ENCODE measurements at places on chromosomes 4 and X.

DNA sequence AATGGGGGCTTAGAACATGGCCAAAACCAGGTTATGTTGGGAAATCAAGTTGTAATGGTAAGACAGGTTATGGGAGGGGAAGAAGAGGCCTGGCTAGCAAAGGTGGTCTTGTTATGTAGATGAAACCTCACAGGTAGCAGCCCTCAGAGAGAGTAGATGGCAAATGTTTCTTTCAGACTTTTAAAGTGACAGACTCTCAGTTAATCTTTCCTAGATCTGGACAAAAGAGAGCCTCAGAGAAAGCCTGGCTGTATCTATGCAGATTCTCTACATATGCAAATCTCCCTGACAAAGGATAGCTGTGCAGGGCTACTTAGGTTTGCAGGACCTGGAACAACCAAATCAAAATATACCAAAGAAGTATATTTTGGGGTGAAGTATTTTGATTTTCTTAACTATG, 284.1 kb upstream of the AMOT start:
- DNase-seq: no peak

DNA sequence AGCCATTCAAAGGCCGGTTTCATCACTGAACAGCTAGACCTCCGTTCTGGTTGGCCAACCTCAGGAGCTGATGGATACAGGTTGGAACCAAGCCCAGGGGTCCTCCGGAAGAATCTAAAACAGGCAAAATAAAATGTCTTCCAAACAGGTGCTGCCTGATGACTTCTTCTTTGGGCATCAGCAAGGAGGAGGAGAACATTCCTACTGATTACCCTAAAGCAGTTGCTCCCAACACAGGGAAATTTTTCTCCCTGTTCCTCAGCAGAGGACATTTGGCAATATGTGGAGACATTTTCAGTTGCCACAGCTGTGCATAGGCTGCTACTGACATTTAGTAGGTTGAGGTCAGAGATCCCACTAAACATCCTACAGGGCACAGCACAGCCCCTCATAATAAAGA, 319.3 kb upstream of the PPARGC1A start:
- DNase-seq: no peak

DNA sequence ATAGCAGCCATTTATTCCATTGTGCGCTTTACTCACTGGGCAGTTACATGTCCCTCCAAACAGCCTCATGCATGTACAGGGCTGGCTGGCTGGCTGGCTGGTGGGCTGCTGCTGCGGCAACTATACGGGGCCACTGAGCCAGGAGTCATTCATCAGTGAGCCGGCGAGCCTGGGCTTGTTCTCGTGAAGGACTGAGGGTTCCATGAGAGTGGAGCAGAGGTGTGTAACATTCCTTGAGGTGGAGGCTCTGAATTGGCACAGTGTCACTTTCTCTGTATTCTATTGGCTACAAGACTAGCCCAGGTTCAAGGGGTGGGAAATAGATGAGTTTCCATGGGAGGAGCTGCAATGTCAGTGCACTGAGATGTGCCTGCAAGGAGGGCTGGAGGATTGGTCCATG, 89.1 kb downstream of the ARHGAP10 start:
- no peak for DNase-seq

- no peak for DNase-seq
These were observed 218.7 kb upstream of the JADE1 start for GRCh38 chr4:128590773-128591172.

DNA sequence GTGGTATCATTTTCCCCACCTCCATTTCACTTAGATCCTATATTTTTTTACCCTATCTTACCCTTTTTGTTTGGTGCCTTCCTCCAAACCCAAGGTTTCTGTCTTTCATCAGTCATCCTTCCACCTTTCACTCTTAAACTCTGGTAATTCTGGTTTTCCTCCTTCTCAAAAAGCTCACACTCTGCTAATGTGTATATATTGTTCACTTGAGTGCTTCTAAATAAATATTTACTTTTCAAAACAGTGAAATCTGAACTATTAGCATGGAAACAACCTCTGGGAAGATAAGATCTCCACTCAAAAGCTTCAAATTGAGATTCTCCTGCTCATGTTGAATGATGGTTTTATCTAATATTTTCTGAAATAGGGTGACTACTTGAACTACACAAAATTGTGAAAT, 21.5 kb downstream of the XIAP start:
- no peak for DNase-seq

- no peak for DNase-seq
These were observed 4.1 kb downstream of the DIAPH2 start for GRCh38 chrX:96688789-96689188.

DNA sequence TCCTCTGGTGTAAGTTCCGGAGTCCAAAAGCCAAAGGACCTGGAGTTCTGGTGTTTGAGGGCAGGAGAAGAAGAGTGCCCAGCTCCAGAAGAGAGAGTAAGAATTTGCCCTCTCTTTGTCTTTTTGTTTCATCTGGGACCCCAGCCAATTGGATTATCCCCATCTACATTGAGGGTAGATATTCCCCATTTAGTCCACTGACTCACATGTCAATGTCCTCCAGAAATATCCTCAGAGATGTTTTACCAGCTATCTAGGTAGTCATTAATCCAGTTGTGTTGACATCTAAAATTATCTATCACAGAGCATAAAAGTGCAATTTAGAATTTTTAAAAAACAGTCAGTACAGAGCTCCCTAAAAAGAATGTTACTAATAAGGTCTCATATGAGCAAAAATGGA, 132.9 kb upstream of the TMEM47 start:
- no peak for DNase-seq

DNA sequence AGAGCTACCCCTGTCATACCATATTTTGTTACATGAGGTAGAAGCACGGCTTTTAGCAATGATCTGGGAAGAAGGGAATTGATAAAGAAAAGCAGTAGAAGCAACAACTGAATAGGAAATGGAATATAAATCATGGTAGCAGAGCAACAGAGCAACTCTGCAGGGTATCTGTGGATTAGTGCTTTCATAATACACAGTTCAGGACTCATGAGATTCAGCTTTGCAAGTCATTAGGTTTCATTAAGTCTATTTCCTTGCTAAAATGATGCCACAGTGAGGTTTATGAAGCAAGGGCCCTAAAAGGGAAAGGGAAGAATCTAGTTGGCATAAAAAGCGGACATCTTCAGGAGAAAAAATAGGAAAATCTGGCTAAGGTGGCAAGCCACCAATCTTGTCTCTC, 45.6 kb upstream of the GRPR start:
- DNase-seq: no peak

GRCh38 chrX:25343060-25343459, 327.3 kb upstream of the ARX start:
- no peak for DNase-seq

DNA sequence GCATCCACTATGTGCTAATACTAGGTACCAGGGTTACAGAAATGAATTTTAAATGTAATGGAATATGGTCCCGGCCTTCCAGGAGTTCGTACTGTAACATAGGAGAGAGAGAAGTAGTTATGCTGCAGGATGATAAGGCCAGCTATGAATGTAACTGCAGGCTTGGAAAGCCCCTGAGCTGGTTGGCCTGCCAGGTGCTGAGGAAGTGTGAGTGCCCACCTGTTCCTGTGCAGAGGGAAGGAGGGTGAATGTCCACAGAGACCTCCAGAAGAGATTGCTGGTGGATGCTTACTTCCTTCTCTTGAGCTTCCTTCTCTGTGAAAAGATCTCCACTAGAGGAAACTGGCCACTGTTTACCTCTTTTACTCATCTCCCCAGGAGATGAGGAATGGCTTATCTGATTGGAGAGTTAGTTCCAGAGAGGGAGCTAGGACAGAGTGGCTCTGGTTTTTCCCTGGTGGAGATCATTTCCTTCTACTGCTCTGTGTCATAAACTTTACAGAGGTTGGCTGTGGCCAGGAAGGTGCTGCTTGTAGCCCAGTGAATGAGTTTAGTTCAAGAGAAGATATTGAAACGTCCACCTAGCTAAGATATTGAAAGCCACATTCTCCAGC, 114.0 kb upstream of the LNX1 start:
- DNase-seq: no peak

- no peak for DNase-seq
These were observed 234.1 kb upstream of the IGFBP7 start for GRCh38 chr4:57344296-57344695.

Data from stimulated activated effector memory CD8-positive, alpha-beta T cell treated with anti-CD3 and anti-CD28 coated beads, Interleukin-12 subunit alpha, Interleukin-12 subunit beta, amount 100 ng/mL, for 72 hours (primary cell).